Tibial nerve (tissue), 4 donors: ENCODE measurements at places on chromosomes 2 and 18.

GRCh38 chr18:50726960-50727589 lies 92.7 kb downstream of the MRO start:
- DNase-seq = no peak

- DNase-seq = no peak
Observed at GRCh38 chr2:42685303-42685702, 78.6 kb downstream of the OXER1 start.

DNA sequence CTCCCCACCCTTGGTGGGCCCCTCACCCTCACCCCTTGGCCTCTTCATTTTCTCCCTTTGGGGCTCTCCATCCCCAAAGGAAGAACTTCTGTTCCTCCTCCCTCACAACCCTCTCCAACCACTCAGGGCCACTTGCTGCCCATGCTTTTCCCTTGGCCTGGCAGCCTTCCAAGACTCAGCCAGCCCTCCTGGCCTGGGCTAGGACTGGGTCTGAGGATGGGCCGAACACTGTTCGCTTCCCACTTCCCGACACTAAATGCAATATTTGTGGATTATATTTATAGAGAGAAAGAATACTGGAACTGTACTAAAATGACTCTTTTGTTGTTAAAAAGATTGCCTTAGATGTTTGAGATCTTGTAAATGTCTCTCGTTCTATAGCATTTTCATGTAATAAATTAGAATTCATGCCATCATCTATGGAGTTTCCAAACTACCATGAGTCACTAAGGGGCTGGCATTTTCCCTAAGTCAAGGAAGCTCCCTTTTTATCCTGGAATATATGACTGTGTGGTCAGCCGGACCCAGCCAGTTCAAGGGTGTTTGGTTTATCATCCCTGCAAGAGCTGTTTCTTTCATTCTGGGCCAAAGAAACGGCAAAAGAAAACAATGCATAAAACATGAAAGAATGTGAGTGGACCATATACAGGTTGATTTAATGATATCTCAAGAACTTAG lies 3.8 kb downstream of the CXCR2 start:
- no peak for DNase-seq

DNA sequence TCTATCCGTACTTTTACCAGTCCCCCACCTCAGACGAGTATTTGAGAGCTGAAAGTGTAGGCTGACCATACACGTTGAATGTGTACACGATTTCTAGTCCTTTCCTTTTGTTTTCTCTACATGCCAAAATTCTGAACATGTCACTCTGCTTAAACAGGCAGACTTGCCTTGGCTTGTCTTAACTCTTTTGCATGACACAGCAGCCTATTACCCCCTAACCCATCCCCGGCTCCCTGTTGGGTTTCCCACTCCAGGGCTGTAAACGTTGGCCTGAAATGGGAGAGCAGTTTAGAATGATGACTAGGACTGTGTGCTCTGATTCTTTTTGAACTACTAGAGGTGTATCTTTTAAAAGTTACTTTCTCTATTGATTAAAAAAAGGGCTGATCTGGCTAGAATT lies 19.1 kb downstream of the MTCL1 start:
- DNase-seq = no peak

DNA sequence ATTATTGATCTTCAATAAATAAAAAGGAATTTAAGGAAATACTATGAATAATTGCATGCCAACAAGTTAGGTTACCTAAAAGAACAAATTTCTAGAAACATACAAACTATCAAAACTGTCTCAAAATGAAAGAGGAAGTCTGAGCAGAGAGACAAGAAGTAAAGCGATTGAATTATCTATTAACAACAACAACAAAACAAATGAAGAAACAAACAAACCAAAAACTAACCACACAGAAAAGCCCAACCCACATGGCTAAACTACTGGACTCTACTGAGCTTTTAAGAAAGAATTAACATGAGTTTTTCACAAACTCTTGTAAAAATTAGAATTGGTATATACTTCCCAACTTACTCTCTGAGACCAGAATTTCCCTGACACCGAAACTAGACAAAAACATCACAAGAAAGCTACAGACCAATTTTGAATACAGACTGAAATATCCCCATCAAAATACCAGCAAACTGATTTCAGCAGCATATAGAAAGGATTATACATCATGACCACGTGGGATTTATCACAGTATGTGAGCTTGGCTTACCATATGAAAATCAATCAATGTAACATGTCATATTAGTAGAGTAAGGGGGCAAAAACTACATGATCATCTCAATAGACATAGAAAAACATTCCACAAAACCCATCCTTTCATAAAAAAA lies 16.6 kb upstream of the GALNT1 start:
- DNase-seq = no peak

DNA sequence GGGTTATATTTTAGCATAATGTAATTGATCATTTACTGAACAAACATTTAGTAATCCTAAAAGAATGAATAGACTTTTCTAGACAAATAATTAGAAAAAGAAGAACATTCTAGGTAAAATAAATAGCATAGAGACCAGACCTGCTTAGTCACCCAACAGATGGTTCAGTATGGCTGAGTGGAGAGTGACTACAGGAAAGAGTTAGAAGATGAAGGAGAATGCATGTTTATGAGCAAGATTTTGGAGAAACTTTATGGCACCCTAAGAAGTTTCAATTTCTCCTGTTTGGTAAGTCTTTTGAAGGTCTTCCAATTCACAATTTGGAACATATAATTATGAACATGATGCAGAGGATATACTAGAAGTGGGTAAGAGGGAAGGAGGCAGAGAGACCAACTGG lies 32.9 kb downstream of the FAP start:
- no peak for DNase-seq

DNA sequence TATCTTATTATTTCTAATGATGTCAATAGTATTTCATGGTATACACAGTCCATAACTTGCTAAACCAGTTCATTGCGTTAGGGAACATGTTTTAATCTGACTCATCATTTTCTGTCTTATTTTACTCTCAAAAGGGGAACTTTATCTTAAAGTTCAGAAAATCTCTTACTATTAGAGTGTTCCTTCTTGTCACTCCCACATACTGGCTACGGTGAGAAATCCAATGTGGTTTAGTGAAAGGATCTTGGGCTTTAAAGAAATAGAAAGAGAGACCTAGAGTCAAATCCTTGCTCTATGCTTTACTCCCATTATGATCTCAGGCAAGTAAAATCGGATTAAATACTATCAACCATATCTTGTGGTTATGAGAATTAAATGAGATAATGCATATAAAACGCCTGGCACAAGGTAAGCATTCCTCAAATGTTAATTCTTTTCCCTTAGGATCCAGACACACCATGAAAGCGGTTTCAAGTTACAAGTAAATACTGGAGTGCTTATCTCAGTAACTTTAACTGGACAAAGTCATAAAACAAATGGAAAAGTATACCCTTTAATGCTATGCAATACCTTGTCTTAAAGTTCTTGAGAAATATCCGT lies 576.0 kb downstream of the ARHGAP15 start:
- no peak for DNase-seq

DNA sequence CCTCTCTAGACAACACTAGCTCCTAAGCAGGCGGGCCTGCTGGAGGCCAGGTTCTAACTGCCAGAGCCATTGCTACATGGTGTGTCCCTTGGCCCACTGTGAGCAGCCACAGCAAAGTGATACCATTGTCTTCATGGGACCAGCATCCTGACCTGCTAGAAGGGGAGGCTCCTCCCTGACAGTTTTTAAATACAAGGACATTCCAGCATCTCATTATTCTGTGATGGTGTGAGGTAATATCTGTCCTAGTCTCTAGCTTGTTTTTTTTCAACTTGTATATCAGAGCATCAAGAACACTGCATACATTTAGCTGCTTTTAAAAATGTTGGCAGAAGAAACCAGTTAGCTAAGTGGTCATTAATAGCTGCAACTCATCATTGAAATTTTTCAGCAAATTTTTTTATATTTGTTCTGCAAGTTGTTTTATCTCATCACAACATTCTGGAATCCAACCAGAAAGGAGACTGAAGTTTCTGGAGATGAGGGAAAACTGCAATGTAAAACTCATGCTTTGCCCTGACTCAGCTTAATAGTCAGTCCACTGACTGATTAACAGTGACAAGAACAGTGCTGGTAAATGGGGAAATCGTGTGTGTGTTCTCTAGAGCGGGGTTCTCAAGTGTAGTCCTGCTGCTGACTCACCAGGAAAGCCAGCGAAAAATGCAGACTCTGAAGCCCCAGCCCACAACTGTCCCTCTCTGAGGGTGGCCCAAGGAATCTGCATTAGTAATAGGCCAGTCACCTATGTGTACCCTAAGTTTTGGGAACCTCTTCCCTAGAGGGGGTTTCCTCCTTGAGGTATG lies 17.8 kb downstream of the MAPRE3 start:
- no peak for DNase-seq

DNA sequence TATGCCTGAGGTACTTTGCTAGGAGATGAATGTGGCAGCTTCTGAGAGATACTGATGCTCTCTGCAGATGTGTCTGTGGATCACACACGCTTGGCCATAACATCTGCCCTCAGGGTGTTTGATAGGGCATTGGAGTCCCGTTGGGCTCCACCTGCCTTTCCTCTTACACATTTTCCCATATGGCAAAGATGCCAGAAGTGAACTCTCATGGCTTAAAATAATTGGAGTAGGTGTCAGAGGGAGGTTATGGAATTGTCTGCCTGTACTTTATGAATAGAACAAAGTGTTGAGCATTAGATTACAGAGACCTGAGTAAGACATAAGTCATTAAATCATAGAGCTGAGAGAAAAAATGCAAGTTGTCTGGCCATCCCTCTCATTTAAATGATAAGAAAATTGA lies 75.3 kb upstream of the PNPT1 start:
- no peak for DNase-seq

- no peak for DNase-seq
Observed at GRCh38 chr2:233338812-233339368, 15.4 kb upstream of the DGKD start.

GRCh38 chr18:62365420-62365819 lies 40.3 kb downstream of the TNFRSF11A start:
- no peak for DNase-seq

DNA sequence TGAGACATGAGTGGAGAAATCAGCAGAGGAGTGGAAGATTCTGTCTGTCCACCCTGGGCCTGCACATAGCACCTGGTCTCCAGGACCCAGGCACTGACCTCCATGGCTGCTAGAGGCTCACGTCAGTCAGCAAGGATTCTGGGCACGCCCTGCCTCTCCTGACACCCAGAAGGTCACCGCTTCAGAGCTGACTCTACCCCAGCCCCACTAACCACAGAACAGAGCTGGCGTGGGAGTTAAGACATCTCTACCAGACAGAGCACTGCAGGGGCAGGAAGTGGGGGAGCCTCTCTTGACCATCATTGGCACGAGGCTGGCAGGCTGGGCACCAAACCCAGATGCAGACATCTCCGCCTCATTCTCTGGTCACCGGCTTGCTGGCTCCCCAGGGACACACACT lies 3.0 kb downstream of the ADCY3 start:
- no peak for DNase-seq

DNA sequence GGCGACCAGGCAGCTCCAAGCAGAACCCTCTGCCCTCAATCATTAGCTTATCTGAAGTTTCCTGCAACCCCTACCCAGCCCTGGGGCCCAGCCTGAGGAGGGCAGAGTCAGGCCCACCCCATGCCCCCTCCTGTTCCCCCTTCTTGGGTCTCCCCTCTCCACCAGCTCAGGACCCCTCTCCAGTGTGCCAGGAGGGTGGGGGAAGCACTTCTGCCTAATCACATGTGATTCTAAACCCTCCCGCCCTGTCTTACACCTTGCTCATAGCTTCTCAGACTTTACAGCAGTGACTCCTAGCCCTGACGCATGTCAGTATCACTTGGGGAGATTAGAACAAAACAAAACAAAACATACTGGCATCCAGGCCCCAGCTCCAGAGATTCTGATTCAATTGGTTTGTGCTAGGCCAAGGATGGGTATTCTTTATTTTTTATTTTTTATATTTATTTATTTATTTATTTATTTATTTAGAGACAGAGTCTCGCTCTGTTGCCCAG lies 42.5 kb upstream of the ASAP2 start:
- no peak for DNase-seq

DNA sequence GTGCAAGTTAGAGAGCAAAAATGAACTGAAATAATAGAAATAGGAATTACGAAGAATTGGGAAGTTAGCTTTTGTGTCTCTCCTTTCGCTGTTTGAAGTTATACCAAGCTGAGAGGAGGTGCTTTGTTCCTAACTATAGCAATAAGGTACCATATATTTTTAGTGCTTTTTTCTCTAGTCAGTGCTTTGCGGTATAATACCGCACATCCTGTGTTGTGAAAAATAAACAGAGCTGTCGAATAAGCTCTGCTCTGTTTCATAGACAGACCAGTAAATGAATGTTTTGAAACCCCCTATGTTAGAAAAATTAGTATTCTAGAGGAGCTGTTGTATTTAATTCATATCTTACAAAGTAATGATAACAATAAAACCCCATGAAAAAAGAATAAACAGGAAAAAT lies 130.8 kb downstream of the MAP4K4 start:
- DNase-seq = no peak

- no peak for DNase-seq
Observed at GRCh38 chr2:214575030-214575429, 164.2 kb downstream of the VWC2L start.

GRCh38 chr2:239544918-239545465 lies 144.2 kb upstream of the HDAC4 start:
- DNase-seq = no peak

DNA sequence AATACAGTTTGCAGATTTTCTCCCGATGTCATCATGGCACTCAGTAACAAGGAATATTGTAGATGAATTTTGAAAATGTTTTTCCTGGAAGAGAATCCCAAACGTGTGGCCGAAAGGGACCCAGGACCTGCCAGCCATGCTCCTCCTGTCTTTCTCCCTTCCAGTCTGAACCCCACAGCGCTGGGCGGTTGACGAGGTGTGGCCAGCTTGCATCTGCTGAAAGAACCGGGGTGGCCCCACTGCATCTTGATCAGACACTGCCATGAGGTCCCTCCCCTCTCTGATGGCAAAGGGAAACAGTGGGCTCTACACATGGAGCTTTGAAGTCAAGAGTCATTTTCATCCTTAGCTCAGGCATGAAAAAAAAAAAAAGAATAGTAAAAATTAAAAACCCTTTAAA lies 240.3 kb downstream of the AGAP1 start:
- no peak for DNase-seq
